Inflammatory macrophage treated with lipopolysaccharide for 1 hour (primary cell): ENCODE measurements at places on chromosomes 6 and 20.

- DNase-seq: no peak
Measured at GRCh38 chr6:168524571-168525001, 83.6 kb downstream of the SMOC2 start.

- DNase-seq: no peak
Measured at GRCh38 chr6:109202409-109203264, 107.3 kb downstream of the CEP57L1 start.

- DNase-seq: peak; percentile 99
Measured at GRCh38 chr20:48846516-48847492, 19.0 kb upstream of the PREX1 start.

- DNase-seq: no peak
Measured at GRCh38 chr6:13927203-13927602, 2.5 kb downstream of the RNF182 start.

- no peak for DNase-seq
Measured at GRCh38 chr20:43584448-43585136, 6.1 kb upstream of the IFT52 start.

GRCh38 chr6:55869674-55870073, 5.7 kb downstream of the BMP5 start:
- DNase-seq: no peak

DNA sequence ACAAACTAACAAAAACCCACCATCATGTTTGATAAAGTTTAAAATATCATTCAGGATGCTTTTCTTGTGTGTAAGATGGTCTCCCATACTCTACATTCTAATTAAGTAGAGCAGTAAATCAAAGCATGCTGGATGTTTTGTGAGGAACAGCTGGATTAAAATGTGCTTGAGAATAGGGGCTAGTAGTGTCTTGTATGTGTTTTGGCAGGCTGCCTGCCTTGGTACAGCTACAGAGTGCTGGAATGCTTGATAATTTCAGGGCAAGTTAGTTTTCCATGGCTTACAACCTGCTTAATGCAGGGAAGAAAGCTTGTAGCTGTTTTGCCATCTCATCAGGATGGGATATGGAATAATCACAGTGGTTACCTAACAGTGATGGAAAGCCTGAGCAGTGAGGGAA, 636.6 kb upstream of the MMS22L start:
- DNase-seq: no peak

DNA sequence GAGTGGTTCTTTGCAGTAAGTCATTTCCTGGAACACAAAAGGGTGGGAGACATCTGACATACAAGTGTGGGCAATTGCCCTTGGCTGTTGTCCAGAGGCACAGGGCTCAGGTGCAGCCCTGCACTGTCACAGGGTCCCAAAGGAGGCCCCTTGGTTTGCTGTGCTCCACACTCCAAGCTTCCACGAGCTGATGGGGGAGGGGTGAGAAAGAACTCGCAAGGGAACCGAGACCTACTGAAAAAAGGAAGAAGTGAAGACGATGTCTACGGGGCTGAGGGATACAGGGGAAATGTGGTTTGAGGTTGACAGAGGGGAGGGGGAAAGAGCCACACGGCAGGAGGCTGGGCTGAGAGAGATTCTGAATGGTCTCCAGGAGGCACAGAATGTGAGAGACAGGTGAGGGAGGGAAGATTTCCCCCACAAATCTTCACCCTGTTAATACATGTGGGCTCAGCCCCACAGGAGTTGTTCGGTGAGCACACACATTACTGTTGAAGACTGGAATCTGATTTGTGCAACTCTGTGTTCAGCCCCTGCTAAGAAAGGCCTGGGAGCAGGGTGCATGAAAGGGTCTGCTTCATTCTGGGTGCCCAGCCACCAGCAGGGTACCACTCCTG, 123.4 kb downstream of the LY86 start:
- DNase-seq: no peak

DNA sequence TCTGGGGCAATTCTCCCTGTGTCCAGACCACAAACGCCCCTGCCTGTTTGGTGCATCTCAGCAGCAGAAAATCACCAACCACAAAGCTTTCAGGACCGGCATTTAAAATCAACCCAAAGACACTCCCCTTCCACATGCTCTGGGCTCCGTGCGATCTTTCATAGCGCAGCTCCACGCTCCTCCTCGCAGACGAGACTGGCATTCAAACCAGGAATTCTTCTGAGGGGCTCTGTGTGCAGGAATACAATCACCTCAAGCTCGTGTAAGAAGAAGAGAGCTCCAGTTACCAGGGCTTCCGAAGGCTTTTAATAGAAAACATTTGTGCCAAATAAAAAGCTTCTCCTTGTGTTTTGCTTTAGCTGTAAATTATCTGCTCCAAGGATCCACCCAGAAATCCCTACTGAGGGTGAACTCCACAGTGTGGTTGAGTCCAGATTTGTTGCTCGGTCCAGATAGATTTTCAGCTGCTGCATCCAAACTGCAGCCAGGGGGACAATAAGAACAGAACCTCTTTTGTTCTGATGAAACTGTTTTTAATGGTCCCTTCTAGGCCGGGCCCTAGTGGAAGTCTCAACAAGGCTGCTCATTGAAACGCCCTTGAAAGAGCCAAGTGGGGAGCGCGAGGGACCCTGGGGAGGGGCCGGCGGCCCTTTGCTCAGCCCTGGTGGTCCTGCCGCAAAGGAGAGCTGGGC, 16.4 kb upstream of the BMP7 start:
- DNase-seq: no peak

- DNase-seq: peak; percentile 42
Measured at GRCh38 chr6:150632785-150633485, 33.2 kb downstream of the PLEKHG1 start.

DNA sequence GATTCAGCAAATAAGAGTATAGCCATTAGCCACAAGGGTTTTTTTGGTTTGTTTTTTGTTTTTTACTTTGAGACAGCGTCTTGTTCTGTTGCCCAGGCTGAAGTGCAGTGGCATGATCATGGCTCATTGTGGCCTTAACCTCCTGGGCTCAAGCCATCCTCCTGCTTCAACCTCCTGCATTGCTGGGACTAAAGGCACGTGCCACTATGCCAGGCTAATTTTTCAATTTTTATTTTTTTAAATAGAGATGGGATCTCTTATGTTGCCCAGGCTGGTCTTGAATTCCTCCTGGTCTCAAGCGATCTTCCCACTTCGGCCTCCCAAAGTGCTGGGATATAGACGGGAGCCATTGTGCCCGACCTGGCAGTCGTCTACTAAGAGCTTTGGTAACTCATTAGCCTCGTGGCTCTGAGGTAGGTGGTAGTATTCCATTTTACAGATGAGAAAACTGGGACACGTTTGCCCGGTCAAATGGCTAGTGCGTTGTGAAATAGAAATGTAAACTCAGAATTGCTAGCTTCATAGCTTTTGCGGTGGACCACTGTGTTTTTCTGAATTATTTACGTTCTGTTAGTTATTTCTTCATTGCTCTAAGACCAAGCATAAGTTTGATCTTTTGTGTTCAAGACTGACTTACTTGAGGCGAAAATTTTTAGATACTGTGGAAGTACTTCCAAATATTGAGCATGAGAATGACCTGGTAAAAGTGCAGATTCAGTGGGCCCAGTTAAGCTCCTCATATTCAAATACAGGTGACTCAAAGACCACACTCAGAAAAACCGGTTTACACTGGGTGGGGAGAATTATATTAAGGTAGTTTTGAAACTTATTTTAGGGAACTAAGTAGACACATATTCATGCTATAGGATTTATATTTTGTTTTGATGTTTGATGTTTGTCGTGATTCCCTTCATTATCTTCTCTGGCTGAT, 2.1 kb downstream of the PANK2 start:
- DNase-seq: no peak

GRCh38 chr20:56843817-56844216, 214.7 kb downstream of the TFAP2C start:
- no peak for DNase-seq

GRCh38 chr6:157813191-157813590, 9.9 kb upstream of the SNX9 start:
- DNase-seq: no peak

- no peak for DNase-seq
Measured at GRCh38 chr20:59037386-59037785, 5.2 kb downstream of the PRELID3B start.

DNA sequence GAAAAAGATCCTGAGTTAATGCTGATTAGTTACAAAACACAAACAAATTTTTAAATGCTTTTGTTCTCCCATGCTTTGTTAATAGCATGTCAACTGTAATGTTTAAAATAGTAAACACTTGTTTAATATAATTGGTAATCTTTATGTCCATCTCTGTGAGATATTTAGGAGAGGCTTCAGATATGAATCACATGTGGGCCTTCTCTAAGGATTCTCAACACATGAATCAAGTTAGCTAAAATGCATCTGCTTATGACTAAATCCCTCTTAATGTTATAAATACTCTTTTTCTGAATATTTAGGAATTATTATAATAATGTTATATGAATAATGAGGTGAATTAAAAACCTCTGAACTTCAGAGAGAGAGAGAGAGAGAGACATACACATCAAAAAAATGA, 345.9 kb upstream of the MANEA start:
- DNase-seq: no peak

DNA sequence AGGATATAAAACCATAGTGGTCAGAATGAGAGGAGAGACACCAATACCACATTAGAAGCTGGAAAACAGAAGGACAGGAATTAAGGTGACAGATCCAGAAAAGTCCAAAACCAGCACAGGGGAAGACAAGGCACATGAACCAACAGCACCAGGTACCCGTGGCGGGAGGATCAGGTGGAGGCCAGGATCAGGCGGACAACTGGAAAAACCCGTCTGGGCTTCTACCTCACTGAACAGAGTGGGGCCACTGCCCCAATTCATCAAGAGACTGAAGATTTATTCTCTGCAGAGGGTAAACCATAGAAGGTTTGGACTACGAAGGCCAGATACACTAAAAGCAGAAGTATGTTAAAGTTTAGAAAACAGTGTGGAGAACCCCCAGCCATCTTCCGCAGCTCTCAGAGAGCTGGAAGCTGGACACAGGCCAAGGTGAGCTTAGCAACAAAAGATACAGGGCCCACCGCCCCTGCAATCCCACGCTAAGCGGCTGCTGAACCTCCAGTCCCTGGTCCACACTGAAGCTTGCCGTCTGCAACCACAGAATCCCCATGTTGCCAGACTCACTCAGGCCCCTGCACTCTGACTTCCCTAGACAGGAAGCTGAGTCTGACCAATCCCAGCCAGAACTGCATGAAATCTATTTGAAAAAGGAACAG, 29.9 kb downstream of the ABHD12 start:
- DNase-seq: peak; percentile 34

DNA sequence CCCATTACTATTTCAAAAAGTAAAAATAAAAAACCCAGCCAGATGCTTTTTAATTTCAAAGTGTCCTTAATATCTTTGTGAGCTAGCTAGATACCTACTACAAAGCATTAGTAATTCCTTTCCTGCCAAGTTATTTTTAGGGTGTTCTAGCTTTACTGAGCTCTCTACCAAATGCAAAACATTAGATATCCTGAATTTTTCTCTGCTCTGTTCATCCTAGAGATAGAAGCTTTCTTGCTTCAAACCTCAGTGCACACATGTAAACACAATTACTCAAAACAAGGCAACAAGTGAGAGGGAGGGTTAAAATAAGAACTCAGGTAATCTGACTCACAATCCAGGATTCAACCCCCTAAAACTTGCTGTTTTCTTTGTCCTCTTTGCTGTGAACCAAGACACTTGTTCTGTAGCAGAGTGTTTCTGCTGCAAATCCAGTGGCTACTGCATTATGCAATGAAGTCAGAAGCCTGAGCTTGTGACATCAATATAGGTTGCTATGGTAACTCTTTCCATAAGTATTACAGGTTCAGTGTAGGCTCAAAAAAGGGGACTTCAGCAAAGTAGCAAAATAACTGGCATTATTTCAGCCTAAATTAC, 72.6 kb upstream of the STXBP5 start:
- peak; percentile 71 for DNase-seq

- DNase-seq: no peak
Measured at GRCh38 chr6:2940010-2940850, 31.1 kb downstream of the SERPINB6 start.

- no peak for DNase-seq
Measured at GRCh38 chr6:128630213-128630612, 109.8 kb upstream of the PTPRK start.

GRCh38 chr20:15742087-15742486, 831.2 kb downstream of the KIF16B start:
- no peak for DNase-seq

DNA sequence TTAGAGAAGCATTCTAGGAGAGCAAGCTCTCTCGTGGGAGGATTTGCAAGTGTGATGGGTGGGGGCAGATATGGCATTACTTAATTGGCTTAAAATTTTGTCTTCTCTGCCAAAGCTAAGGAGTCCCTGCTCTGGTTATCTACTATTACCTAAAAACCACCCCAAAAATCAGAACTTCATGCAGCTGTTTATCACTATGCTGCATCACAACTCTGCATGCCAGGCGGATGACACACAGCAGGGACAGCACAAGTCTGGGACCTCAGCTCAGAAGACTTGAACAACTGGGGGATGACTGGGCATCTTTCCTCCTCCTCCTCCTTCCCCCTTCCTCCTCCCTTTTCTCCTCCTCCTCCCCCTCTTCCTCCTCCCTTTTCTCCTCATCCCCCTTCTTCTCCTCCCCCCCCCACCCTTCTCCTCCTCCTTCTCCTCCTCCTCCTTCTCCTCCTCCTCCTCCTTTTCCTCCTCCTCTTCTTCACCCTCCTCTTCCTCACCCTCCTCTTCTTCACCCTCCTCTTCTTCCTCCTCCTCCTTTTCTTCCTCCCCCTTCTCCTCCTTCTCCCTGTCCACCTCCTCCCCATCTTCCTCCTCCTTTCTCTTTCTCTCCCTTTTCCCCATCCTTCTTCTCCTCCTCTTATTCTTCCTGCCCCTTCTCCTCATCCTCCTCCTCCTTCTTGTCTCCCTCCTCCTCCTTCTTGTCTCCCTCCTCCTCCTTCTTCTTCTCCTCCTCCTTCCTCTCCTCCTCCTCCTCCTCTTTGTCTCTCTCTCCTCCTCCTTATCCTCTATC, 218.6 kb upstream of the PMEPA1 start:
- no peak for DNase-seq

GRCh38 chr6:68711386-68712000, 76.4 kb downstream of the ADGRB3 start:
- no peak for DNase-seq

DNA sequence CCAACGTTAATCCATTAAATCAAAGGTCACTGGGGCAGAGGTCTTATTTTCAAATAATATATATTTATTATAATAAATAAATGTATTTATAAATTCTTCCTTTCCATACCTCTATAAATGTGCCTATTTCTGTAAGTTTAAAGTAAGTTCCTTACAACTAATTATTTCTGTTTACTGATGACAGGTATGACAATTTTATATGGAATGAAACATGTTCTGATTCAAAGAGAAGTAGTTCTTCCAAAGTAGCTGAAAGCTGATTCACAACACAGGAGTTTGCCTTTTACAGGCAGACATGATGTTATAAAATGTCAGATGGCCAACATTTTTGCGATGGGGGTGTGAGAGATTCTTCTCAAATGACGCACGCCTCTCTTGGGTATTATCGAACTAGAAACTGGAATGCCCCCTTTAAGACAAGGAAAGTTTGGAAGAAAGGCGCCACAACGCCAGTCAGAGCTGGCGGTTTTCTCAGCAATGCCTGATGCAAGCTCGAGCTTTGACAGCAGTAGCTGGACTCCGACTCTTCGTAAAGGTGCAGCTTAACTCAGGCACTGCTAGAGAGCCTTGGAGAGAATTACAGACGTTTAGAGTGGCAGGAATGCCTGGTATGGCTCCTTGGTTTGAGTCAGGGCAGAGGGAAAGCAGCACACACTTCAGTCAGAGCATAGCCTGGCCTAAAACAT, 92.1 kb downstream of the FOXC1 start:
- DNase-seq: no peak

GRCh38 chr6:15493437-15494168, 169.2 kb downstream of the DTNBP1 start:
- DNase-seq: no peak
